ENCODE measurements at places on chromosomes 11 and 22.

- no peak for DNase-seq
These were observed 6.7 kb upstream of the MUC2 start for GRCh38 chr11:1067812-1068496.

- no peak for DNase-seq
These were observed 109.7 kb upstream of the MTMR2 start for GRCh38 chr11:96033599-96033998.

DNA sequence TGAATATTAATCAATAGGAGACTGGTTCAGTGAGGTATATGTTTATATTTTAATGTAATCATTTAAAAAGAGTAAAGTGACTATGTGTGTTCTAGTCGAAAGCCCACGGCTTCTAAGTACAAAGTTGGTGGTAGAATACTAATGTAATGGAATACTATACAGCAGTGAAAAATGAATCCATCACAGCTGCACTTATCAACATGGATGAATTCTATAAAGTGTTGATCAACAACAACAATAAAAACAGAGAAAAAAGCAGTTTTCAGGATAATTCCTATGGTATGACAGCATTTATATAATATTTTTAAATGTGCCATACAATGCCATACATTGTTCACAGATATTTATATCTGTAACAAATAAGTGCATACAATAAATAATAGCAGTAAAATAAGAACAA, 114.1 kb downstream of the SEZ6L start:
- no peak for DNase-seq

DNA sequence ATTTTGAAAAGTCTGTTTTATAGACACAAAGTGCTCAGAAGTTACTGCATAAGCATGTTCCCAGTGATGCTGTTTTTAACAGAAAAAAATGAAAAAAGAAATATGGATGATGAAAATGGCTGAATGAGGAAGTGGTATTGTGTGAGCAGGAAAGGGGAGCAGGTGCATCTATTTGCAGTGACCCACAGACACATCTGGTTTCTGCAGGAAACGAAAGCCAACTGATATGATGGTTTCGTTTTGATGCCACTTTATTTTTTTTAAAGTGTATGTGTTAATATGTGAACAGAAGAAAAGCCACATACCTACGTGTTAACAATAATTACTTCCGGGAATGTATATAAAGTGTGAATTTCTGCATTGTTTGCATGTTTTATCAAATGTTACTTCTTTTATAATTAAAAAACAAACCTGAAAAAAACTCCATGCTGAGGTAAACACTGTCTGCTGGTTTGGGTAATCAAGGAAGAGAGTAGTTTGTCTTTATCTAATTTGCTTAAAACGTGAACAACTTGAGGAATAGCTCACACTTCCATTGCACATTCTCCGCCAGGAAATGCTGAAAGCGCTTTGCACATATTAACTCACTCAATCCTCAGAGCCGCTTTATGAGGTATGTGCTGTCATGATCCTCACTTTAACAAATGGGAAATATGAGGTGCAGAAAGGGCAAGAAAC, 1335.9 kb downstream of the TBC1D22A start:
- DNase-seq = no peak

GRCh38 chr11:75351541-75351790, at the start of gene ARRB1:
ARRB1 (minus strand) TSS chr11:75351661; CDS start chr11:75351607, 54 bp downstream.
- no peak for DNase-seq

DNA sequence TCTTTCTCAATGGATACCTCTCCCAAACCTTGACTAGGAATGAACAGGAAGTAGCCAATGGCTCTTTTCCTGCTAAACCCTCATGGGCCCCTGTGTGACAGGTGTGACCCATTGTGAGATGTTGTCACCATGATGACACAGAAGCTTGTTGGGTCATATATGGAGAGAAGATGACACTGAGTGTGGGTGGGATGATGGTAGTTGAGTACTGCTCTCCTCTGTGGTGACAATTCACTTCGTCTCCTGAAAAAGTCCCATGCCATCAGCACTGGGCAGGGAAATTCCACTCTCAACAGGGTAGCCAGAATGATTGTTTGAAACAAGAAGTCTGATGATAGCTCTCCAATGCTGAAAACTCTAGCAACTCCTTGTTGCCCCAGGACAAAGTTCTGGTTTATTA, 94.0 kb upstream of the SEZ6L start:
- DNase-seq = no peak

GRCh38 chr22:40107851-40108378, 69.8 kb upstream of the TNRC6B start:
- DNase-seq = no peak

DNA sequence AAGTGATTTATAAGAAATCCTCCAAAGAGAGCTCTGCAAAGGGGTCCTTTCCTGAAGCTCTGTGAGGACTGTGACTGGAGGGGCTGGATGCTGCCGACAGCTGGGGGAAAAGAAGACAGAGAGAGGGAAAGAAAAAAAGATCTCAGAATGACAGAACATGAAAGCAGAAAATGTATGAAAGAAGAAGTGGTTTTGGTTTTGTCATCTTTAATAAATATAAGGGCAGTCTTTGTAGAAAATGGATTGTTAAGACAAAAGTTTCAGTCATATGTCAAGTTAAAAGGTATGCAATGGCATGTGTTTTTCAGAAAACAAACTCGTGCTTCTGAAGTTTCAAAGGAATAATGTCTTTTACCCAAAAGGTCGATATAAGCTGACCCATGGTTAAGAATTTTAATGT, 105.5 kb downstream of the CCDC83 start:
- no peak for DNase-seq

- DNase-seq = no peak
These were observed 198.0 kb downstream of the DBX1 start for GRCh38 chr11:19962053-19962800.

DNA sequence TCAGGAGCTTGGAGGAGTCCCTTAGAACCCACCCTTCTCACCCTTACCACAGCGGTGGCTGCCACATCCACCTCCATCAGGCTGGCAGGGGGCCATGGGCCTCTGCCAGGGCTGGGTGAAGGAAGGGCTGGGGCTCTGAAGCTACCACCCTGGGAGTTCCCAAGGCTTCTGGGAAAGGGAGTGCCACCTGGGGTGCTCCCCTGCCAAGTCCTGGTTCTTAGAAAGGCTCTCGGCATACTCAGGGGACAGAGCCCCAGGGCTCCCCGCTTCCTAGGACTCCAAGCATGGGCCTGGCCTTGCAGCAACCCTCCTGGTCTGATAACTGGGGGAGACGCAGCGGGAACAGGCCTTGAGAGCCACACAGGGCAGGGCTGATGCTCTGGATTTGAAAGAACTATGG, 438 bp upstream of the PLA2G3 start:
- DNase-seq = no peak

Data from T follicular helper cell (primary cell).